ENCODE measurements at places on chromosomes 3 and 15. TPM values are rescaled to one million over a fixed set of nuclear protein-coding genes. Genes with fewer than 3 reads are reported as not detected.

- DNase-seq, result peak; percentile 86
Measured at GRCh38 chr3:149480326-149481017, 6.0 kb downstream of the TM4SF4 start.

- DNase-seq, result no peak
Measured at GRCh38 chr3:158447408-158447807, 123.6 kb upstream of the MLF1 start.

DNA sequence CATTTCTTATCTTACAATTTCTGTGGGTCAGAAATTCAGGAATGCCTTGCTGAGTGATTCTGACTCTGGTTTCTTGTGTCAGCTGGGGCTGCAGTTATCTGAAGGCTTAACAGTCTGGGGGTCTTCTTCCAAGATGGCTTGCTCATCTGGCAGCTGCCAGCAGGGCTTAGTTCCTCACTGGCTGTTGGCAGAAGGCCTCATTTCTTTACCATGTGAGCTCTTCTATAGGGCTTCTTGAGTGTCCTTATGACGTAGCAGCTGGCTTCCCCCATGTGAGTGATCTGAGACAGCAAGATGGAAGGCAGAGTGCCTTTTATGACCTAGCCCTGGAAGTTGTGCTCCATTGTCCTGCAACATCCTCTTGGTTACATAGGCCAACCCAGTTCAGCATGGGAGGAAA is 82.0 kb upstream of the PDZRN3 start:
- no peak for DNase-seq

- no peak for DNase-seq
Measured at GRCh38 chr3:38543586-38543985, 47.4 kb downstream of the EXOG start.

DNA sequence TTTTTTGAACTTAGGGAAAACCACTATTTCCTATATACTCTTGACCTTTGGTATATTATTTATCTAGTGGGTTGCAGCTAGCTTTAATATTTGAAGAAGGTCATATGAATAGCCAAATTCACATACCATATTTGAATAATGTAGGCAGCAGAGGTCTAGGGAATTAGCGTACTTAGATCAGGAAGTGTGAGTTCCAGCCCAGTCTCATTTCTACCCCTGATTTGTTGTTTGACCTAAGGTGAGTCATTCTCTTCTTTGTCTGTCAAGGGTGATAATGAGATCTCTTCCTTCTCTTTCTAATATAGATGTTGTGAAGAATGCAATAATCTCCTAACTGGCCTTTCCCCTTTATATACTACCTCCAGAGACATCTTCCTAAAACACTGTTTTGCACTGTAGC is 36.6 kb upstream of the ZPLD1 start:
- no peak for DNase-seq

GRCh38 chr3:151316267-151316991 is at the start of gene GPR87:
TSS of gene GPR87 (minus strand) at chr3:151316820. CDS start at chr3:151300100, 16,720 bp downstream.
- peak; percentile 11 for DNase-seq

DNA sequence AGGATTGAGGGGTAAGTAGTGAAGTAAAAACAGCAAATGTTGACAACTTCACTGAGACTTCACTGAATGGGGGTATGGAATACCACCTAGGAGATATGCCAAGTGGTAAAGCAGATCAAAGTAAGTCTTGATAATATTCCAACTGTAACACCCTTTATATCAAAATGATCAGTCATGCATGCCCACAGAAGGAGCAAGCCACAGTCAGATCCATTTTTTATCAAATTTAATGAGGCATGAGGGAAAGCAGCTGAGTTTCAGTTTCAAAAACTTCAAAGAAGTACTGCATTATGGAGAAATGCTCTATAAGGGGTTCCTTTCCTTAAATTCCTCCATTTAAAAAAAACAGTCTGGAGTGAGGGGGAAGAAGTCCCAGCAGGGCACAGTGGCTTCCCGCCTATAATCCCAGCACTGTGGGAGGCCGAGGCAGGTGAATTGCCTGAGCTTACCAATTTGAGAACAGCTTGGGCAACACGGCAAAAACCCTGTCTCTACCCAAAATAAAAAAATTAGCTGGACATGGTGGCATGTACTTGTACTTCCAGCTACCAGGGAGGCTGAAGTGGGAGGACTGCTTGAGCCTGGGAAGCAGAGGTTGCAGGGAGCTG is 56.9 kb downstream of the TJP1 start:
- DNase-seq, result no peak

GRCh38 chr15:80660119-80660518 is 35.0 kb upstream of the ABHD17C start:
- peak; percentile 26 for DNase-seq

DNA sequence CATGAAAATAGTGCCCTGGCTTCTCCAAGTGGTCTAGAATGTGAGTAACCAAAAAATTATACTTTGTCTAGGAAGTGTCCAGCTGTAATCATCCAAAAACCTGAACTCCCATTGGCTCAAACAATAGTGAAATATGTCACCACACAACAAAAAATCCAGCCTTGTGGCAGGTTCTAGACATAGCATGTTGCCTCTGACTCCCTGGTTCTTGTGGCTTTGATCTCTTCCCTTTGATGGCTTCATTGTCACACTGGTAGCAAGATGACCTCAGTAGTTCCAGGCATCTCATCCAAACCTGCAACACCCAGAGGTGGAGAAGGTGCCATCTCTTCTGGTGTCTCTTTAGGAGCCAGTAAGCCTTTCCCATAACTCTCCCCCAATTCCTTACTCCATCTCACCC is 74.7 kb downstream of the CMSS1 start:
- no peak for DNase-seq

DNA sequence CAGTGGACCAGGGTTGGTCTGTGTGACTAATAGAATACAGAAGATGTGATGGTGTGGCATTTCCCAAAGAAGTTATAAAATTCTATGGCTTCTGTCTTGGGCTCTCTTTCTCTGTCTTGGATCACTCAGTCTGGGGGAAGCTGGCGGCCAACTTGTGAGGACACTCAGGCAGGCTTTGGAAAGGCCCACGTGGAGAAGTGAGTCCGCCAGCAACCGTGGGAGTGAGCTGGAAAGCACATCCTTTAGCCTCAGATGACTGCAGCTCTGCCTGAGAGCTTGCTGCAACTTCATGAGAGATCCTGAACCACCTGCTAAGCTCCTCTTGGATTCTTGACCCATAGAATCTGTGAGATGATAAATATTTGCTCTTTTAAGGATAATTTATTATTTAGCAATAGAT is 72.0 kb upstream of the RASGRP1 start:
- no peak for DNase-seq

DNA sequence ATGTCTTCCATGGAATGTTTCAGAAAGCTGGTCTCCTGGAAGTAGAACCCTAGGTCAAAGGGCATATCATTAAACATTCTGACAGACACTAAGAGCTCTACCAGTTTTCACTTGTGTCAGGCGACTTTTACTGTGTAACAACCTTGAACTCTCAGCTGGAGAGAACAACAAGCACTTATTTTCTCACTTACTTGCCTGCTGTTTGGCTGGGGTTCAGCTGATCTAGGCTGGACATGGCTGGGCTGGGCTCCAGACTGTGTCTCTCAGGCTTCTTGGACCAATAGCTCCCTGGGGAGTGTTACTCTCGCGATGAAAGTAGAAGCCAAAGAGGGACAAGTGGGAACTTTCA is 527.3 kb downstream of the SHQ1 start:
- no peak for DNase-seq

- DNase-seq, result peak; percentile 28
Measured at GRCh38 chr3:29759411-29760225, 478.7 kb downstream of the RBMS3 start.

GRCh38 chr15:69660658-69661405 is 208.2 kb downstream of the RPLP1 start:
- DNase-seq, result no peak

DNA sequence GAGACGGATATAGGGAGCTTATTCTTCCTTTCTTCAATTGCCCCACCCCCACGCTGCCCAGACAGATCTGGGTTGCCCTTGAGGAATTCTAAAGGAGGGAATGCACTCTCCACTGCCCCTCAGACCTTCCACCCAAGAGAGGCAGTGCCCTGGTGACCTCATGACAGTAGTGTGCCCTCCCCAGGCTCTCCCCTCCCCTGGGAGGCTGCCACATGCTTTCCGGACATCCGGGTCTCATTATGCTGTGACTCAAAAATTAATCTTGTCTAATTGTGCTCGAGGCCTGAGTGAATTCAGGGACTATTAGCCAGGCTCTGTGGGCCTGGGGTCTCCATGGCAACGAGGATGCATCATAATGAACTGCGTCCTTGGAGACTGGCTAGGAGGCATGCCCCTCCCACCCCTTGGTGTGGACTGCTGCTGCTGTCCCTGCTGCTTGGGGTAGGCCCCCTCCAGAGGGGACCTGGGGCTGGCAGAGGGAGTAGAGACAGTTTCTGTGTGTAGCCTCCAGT is 20.8 kb downstream of the CORO2B start:
- peak; percentile 65 for DNase-seq

DNA sequence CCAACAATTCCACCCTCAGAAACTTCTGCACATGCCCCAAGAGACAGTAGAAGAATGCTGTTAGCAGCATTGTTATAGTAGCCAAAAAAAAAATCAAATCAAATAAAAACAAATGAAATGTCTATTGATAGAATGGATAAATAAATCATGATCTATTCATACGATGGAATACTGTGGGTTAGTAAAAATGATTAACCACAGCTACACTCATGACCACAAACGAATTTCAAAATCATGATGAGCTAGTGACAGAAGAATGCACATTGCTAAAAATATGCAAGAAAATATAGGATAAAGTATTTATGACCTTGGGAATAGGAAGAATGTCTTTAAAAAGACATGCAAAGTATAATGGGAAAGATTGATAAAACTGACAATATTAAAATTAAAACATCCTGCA is 57.5 kb upstream of the ACAN start:
- DNase-seq, result no peak

GRCh38 chr15:60720493-60721256 is 241.7 kb upstream of the ICE2 start:
- DNase-seq, result no peak

- DNase-seq, result no peak
Measured at GRCh38 chr3:27905625-27906024, 183.5 kb upstream of the EOMES start.

DNA sequence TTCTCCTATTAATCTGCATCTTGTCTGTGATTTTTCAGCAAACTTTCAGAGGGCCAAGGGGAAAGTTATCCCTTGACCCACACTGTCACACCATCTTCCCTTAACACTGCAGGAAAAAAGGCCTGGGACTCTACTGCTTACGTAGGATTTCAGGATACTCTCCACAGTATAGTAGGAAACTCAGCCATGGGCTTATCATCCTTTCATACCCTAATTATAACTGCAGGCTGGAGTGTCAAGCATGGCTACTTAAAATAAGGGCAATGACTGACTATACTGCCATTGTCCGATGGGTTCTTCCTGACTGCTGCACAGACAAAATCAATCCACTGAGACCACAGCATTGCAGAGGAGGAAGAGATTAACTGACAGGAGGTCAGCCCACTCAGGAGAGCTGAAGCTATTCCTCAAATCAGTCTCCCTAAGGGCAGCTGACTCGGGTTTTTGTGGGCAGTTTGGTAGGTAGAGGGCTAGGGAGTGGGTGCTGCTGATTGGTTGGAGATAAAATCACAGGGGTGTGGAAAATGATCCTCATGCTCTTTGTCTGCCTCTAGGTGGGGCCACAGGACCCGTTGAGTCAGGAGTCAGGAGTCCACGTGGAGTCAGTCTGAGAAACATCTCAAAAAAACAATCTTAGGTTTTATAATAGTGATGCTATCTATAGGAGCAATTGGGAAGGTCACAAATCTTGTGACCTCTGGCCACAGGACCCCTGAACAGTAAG is 118.2 kb upstream of the STRIT1 start:
- DNase-seq, result no peak

Gene RASL12
- 4.7 TPM for total RNA-seq

Gene HRG
- total RNA-seq, result not detected

Gene FGD5
- 0.40 TPM for total RNA-seq

Gene NR1I2
- total RNA-seq, result not detected

Gene UBE2Q2
- 61.8 TPM for total RNA-seq

Gene NRG4
- 1.1 TPM for total RNA-seq

Gene GOLGA6L4
- total RNA-seq, result not detected

Gene CPEB1
- total RNA-seq, result 32.7 TPM

Gene IQCH
- total RNA-seq, result 2.2 TPM

Gene GHSR
- total RNA-seq, result not detected

Gene WDR72
- total RNA-seq, result not detected

Gene CCDC13
- total RNA-seq, result 0.59 TPM

All from MG63 (cell line).